ENCODE measurements at places on chromosomes 16 and 17. TPM values are rescaled to one million over a fixed set of nuclear protein-coding genes. Genes with fewer than 3 reads are reported as not detected.

- no peak for DNase-seq
These were observed 19.8 kb downstream of the REXO5 start for GRCh38 chr16:20826039-20826566.

DNA sequence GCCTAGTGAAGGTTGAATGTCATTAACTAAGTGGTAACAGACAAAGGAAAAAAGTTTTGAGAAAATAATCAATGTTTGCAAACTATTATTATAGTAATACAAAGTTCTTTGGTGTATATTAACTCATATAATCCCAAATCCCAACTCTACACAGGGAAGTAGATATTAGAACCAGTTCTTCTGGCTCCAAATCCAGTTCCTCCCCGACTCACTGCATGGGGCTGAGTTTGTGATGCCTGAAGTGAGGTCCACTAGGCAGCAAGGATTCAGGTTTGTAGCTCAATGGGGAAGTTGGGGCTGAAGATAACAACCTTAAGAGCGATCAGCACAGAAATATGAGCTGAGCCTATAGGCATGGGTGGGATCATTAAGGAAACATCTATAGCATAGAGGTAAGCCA lies 5.6 kb upstream of the SYNRG start:
- no peak for DNase-seq

DNA sequence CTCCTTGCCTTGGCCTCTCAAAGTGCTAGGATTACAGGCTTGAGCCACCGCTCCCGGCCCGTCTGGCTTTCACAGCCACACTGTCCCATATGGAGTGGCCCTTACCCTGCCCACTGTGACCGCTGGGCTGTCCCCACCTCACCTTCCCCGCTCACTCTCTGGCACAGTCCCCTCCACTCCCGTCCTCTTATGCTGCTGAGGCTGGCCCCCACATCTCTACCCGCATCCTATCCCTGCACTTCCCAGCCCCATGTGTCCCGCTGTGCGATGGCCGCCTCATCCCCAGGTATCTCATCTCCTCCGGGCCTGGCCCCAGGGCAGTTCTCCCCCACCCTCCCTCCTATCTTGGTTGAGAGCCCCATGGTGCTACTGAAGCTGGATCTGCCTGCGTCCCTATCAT lies 93.2 kb downstream of the PGS1 start:
- DNase-seq: no peak

GRCh38 chr16:4006397-4006999 lies 109.7 kb downstream of the ADCY9 start:
- DNase-seq: no peak

DNA sequence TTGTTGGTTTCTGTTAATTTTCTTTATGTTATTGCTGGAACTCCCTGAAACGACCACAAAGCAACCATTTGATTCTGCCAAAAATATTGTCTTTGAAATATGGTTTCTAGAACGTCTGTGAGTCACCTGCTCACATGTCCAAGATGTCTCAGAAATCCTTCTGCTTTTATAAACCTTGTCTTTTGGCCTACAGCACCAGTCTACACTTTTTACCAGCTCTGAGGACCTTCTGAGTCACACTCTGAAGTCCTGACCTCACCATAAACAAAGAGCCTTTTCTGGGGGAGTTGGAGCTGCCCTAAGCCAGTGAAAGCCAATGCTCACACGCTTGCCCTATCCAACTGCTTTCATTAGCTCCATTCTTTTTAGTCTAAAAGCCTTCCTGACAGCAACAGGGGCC lies 55.5 kb downstream of the GRIN2A start:
- DNase-seq: no peak

- DNase-seq: no peak
These were observed 111.3 kb upstream of the IRX3 start for GRCh38 chr16:54397838-54398237.

DNA sequence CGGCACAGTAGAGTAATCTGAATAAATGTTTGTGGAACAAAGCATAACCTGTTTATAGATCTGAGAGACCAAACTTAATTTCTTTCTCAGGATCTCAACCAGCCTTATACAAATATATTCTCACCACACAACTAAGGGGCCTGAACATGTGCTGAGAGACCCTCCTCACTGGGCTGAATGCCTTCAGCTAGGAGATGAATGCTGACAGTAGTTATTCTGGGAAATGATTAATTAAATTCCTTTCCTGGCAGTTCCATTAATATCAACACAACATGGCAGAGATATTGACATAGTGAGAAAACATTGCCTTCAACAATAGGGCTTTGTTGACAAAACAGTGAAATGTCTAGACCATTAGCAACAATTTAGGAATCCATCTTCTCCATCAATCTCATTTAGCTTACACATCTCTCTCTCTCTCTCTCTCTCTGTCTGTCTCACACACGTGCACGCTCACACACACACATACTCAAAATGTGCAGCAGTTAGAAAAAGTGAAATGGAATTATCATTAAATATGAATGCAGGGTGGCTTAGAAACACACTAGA lies 780.8 kb upstream of the CDH8 start:
- no peak for DNase-seq

DNA sequence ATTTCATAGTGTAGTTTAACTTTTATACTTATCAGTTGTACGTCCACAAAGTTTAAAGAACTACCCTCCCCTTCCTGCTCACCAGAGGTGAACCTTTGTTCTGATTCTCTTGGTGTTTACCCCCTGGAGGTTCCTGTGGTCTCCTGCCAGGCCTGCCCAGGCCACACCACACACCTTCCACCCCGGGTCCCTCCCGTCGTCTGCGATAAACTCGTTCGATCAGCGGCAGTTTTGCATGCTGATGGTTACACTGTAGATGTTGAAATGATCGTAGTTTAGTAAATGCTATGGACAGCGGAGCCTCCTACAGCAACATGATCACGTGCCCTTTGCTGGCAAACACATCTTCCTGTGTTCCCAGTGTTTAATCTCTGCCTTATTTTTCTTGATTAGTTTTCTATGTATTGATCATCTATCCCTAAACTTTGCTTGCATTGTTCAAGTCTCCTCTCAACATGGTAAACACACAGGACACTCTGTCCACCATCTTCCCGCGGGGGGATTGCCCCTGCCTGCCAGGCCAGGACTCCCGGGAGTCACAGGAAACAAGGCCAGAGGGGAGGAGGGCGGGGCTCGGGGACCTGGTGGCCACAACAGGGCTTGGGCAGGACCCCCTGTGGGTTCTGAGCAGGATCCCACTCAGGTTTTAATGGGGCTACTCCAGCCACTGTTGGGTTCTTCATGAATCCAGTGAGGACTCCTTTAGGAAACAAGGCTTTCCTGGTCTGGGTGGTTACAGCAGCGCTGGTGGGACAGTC lies 2.8 kb upstream of the ACSF3 start:
- DNase-seq: no peak

GRCh38 chr16:54425068-54425467 lies 138.5 kb upstream of the IRX3 start:
- no peak for DNase-seq

GRCh38 chr17:43471585-43472160 lies 12.1 kb upstream of the DHX8 start:
- DNase-seq: no peak

GRCh38 chr17:70169709-70170597 lies 621 bp downstream of the KCNJ2 start:
- DNase-seq: no peak

GRCh38 chr17:68231541-68231940 lies 16.3 kb upstream of the AMZ2 start:
- no peak for DNase-seq

DNA sequence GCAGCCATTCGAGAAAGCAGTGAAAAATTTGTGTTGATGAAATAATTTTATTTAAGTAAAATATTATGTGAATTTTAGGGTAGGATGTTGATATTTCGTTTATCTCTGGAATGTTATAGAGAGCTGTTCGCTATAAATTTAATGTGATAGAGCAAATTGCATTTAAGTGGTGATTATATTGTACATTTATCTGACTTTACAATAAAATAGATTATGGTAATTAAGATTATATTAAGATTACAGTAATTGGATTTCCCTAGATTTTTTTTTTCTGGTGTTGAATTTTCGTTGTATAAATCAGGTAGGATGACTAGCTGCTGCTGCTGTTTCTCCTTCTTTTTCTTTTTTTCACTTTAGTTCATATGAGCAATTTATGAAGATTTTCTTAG lies 71.0 kb downstream of the AATF start:
- DNase-seq: no peak

GRCh38 chr17:20774472-20775135 lies 195.1 kb downstream of the CDRT15L2 start:
- no peak for DNase-seq

DNA sequence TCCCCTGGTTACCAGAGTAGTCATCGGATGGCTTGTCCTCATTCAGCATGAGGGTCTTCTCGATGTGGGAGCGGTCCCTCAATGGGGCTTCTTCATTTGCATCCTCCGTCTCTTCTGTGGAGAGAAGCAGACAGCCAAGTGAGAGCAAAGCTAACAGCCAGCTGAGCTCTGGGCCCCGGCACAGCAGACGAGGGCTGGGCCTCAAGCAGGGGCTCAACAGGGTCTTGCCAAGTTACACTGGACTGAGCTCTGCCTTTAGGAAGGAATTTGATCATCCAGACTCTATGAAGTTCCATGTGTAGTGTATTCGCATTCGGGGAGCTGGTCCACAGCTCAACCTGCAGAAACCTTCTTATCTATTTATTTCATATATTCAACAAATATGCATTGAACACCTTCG lies 37.4 kb downstream of the SRL start:
- DNase-seq: no peak

DNA sequence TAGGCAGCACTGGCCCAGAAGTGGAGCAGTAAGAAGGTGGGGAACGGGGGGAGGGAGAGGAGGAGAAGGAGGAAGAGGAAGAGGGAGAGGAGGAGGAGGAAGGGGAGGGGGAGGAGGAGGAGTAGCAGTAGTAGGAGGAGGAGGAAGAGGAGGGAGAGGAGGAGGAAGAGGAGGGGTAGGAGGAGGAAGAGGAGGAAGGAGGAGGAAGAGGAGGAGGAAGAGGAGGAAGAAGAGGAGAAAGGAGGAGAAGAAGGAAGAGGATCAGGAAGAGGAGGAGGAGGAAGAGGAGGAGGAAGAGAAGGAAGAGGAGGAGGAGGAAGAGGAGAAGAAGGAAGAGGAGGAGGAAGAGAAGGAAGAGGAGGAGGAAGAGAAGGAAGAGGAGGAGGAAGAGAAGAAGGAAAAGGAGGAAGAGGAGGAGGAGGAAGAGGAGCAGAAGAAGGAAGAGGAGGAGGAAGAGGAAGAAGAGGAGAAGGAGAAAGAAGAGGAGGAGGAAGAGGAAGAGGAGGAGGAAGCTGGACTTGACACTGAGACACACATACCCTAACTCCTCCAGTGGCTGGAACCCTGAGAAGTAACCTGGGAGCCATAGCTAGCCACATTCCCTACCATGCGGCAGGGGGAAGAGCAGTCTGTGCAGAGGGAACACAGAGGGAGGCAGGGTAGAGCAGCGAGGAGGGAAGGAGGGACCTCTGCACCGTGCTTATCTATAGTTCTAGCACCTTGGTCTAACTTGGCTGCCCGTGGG lies 35.8 kb downstream of the LRRC75A start:
- DNase-seq: no peak

DNA sequence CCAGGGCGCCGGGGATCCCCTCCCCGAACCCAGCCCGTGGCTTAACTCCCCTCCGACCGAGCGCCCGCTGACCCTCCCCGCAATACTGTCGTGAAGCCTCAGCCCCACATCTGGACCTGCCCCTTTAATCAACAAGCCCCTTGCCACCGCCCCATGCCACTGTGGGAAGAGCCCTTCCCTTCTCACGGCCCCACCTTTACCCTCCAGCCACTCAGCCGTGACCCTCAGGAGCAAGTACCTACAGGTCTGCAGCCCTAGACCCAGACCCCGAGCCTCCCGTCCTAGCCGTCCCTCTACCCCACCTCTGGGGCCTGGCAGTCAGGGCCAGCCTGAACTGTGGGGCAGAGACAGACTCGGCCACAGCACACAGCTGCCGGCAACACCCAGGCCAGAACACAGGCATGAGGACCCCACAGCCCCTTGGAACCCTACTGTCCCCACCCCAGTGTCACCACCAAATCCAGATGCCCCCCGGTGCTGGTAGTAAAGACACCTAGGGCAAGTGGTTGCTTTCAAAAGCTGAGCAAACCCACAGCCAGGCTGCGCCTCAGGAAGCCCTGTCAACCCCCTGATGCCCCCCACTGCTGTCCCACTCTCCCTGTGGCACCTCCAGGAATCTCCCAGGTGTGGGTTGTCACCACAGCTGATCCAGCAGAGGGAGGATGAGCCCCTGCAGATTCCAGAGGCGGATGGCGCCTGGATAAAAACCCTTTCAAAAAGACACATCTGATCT lies 1.4 kb downstream of the NXPH3 start:
- no peak for DNase-seq

DNA sequence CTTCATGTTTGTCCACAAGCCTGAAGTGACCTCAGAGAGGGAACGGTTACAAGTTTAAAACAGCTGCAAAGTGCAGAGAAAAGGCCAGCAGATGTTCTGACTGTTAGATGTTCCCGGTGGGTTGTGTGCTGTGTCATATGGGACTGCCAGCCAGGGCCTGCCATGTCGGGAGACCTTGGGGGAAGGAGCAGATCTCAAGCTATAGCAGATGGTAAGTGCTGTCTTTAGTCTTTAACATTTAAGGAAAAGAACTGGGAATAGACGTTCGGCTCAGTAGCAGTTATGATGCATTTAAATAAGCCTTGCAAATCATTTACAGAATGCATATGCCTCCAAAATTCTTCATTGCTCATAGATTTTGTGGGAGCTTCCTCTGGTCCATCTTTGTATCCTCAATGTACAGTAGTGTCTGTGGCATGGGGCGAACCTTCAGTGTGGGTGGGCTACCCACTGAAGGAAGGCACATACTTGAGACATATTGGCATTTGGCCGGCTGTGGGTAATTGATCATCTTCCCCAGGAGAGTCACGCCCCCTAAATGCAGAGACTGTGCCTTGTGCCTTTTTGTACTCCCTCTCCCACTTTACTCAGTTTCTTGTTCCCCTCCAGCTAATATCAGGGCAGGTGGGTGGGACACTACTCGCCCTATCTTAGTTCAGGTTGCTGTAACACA lies 131.9 kb downstream of the NPIPB5 start:
- DNase-seq: no peak

DNA sequence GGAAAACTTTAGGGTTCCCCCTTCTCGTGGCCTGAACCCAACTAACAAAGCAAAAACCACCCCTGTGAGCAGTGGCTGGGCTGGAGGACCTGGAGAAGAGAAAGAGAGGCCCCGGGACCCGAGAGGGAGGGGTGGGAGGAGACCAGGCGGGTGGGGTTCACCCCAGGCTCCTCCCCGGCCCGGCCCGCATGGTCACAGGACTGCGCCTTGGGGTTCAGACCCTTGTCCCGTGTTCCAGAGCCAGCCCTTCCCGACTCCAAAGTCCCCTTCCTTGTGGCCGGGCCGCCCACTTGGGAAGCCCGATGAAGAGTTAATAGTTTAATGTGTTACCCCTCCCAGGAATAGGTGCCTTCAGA lies 852 bp downstream of the MARVELD3 start:
- DNase-seq: peak; percentile 79

GRCh38 chr17:35731239-35731916 lies at the start of gene RASL10B:
RASL10B (plus strand) TSS chr17:35731639; CDS start chr17:35735185, 3,546 bp downstream.
- DNase-seq: peak; percentile 83

The CREBBP gene
- total RNA-seq: 67.1 TPM

The SRSF2 gene
- total RNA-seq: 356 TPM

The SPATA32 gene
- not detected for total RNA-seq

The ATF7IP2 gene
- total RNA-seq: 18.1 TPM

The HBA1 gene
- 8.6 TPM for total RNA-seq

The TP53TG3 gene
- total RNA-seq: not detected

The FNDC8 gene
- not detected for total RNA-seq

The ADORA2B gene
- 2.5 TPM for total RNA-seq

The FBXL16 gene
- 5.9 TPM for total RNA-seq

The NKIRAS2 gene
- 51.6 TPM for total RNA-seq

The FAM117A gene
- total RNA-seq: 41.5 TPM

The EIF3CL gene
- total RNA-seq: 20.4 TPM

Data from Caco-2 (cell line).